ENCODE measurements at places on chromosomes 1 and 21.

- DNase-seq, result no peak
Observed at GRCh38 chr1:25067518-25068251, 137.6 kb upstream of the RUNX3 start.

GRCh38 chr1:49397086-49397485, 620.4 kb upstream of the BEND5 start:
- DNase-seq, result no peak

DNA sequence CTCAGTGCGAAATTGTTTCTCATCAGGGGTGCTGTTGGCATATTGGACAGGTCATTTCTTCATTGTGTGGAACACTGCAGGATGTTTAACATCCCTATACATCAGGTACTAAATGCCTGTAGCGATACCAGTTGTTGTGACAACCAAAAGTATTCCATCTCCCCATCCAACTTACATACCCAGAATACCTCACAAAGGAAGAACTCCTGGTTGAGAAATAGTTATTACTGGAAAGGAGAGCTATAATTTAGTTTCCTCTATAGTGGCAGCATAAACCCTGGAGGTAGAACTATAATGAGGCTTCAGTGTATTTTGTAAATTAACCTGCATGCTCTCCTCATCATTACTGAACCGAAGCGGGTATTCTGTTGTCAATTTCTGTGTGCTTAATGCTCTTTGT, 45.1 kb downstream of the IVNS1ABP start:
- DNase-seq, result no peak

GRCh38 chr1:202688401-202688800, 21.9 kb downstream of the SYT2 start:
- no peak for DNase-seq

DNA sequence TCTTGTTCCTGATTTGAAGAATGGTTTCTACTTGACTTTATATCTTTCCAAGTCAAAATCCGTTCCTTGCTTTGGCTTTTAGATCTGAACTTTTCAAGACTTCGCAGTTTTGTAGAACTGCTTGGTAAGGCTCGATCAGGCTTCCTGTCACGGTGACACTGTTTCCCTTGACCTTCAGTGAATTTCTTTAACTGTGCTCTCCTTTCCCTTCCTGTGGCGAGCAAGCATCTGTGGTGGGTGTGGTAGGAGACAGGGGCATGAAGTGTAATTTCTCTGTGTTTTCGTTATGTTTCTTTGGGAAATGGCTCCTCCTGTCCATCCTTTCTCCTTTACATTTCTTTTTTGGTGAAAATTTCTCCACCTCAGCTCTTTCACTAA, 10.4 kb downstream of the STYXL2 start:
- no peak for DNase-seq

DNA sequence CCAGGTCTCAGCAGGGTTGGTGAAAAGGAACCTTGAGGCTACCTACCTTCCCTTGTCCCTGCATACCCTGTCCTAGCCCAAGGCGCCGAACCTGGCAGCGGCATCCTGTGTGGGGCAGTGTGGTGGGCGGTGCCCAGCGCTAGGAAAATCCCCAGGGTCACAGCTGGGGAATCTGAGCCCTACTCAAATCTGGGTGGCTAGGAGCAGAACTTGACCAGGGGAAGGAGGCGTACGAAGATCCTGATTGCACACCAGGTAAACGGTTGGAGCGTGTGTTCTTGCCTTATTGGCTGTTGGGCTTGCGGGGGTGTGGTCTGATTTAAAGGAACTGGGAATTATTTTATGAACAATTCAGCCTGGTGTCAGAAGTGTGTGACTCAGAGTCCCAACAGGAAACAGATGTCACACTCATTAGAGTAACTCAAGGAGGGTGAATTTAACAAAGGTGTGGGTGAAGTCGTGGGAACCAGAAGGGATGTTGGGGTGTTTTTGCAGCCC, 118.6 kb downstream of the LRIG2 start:
- DNase-seq, result no peak

DNA sequence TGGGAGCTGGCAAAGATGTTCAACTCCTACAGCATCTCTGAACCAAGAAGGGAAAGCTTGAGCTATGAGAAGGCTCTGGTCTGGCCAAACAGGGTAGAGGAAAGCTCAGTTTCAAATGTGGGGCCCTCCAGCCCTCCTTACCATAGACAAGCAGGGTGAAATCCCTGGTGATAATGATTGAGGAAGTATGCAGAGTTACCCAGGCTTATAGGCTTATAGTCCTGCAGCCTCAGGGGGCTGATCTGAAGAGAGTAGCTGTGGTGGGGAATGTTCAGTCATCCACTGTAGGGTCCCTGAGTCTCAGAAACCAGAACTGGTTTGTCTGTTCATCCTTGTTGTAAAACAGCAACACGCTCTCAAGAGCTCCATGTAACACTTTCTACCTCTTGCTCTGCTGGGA, 19.8 kb upstream of the LY9 start:
- no peak for DNase-seq

- DNase-seq, result no peak
Observed at GRCh38 chr1:37723072-37723389, 30.7 kb downstream of the CDCA8 start.

GRCh38 chr1:62142496-62142895, 52.2 kb upstream of the L1TD1 start:
- DNase-seq, result no peak

GRCh38 chr1:220824031-220824989, 37.6 kb downstream of the MTARC1 start:
- no peak for DNase-seq

- peak; percentile 57 for DNase-seq
Observed at GRCh38 chr1:2554621-2555387, 1.4 kb upstream of the TNFRSF14 start.

DNA sequence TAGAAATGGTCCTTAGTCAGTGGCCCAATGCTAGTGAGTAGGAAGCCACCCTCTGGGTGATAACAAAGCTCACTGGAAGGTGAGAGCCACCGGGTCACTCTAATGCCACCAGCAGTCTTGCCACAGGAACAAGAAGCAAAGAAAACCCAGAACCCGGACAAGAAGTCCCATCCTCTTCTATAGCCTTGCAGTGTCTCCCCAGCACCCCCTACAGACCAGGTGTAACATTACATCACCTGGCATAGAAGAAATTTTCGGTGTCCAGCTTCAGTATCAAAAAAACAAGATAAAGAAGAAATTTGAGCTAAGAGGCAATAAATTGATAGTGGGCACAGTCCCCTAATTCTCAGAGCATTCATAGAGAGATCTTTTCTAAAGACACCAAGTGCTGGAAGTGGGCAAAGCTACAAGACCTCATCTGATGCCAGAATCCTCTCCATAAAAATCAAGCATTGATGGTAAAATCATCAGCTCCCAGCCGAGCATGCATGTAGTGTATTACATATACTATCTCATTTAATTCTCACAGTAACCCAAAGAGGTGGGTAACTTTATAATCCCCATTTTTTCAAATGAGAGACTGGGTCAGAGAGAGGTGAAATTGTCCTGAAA, 491.0 kb downstream of the MATN1 start:
- no peak for DNase-seq

GRCh38 chr1:167716000-167716271, 5.8 kb upstream of the MPZL1 start:
- DNase-seq, result no peak

DNA sequence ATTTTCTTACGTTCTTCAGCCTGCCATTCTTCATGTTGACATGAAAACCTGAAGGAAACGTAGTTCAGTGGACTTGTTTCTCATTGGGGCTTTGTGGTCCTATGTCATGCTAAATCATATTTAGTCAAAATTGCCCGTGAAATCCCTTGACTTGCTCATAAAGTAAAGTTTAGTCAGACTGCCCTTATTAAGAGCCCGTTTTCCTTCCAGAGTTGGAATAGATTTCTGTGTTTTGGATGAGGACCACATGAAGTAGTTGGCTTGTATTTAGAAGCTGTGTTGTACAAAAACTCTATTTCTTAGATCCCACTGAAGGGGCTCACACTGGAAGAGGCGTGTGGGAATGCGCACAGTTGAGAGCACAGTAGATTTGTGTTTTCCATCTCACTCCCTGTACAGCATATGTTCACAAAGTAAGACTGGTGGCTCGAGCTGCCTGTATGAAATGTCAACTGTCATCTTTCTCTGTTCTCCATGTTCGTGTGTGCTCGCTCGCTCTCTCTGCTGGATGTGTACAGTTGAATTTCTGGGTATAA, 42.4 kb downstream of the CAMTA1 start:
- no peak for DNase-seq

- no peak for DNase-seq
Observed at GRCh38 chr1:58763214-58763613, 20.6 kb downstream of the JUN start.

- DNase-seq, result no peak
Observed at GRCh38 chr1:182050481-182051448, 10.7 kb downstream of the ZNF648 start.

DNA sequence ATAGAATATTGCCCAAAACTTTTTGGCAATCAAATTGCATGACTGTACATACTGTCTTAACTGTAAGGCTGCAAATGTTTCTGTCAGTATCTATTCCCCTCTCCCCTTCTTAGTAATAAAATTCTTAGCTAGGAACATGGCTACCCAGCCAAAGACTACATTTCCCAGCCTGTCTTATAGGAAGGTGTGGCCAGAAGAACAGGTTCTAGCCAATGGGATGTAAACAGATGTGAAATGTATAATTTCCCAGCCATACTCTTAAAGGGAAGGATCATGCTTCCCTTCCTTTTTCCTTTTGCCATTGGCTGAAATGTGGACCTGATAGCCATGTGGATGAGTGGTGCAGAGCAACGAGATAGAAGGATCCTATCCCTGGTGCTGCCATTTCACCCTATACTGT, 7.0 kb upstream of the HIVEP3 start:
- DNase-seq, result no peak

- DNase-seq, result no peak
Observed at GRCh38 chr1:29062157-29062942, 61.4 kb downstream of the TMEM200B start.

GRCh38 chr1:53060579-53060978, 1.4 kb upstream of the PODN start:
- no peak for DNase-seq

- DNase-seq, result no peak
Observed at GRCh38 chr21:41711416-41712007, 55.3 kb downstream of the RIPK4 start.

- no peak for DNase-seq
Observed at GRCh38 chr1:42713293-42713692, 26.7 kb downstream of the CLDN19 start.

DNA sequence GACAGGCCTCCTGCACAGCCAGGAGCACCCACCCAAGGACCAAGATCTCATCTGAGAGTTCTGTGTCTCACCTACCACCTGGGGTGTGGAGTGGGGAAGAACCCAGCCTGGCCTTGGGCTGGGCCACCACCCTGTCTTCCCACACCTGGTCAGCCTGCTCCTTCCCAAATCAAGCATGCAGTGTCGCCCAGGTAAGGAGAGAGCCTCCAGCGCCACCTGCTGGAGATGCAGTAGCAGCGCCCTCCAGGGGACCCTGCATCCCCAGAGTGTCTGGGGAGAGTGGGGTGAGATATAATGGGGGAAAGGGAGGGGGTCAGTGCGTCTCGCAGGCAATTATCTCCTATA, 32.3 kb downstream of the KIAA2013 start:
- DNase-seq, result peak; percentile 57

GRCh38 chr1:68121536-68121935, 71.1 kb upstream of the DIRAS3 start:
- DNase-seq, result no peak

DNA sequence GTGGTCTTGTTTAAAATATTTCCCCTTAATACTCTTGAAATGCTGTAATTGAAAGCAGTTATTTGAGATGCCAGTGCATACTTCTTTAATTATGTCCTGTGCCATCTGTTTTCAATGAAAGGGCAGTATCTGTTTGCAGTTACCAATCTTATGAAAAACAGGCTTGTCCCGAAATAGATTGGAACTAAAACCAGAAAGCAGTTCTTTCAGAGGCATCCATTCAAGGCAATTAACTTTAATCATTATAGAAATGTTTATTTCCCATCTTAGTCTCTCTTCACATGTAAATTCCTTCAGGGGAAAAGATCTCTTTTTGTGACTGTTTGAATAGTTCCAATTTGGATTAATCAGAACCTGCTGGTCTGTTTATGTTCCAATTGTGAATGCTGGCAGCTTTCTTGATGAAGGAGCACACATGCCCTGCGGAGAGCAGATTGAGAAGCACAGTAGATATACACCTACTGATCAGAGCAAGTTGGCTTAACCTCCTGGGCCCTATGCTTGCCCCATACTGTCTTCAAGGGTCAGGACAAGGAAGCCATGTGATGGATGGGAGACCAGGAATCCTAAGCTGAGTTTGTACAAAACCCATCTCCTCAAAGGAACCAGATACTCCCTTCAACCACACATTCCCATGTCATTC, 41.6 kb upstream of the MROH9 start:
- no peak for DNase-seq

DNA sequence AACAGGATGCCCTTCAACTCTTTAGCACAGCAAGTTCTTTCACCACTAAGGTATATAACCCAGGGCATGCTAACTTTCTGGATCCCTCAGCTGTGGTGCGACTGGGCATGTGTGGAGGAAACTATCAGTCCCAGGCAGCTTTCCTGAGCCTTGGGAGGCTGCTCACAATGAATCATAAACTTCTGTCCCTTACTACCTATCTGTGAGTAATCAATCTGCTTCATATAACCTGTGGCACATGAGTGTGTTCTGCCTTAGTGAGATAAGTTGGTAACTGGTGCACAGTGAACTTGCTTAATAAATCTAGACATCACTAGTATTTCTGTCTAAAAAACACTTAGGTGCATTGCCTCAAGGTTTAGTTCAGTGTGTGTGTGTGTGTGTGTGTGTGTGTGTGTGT, 158.0 kb downstream of the GPATCH2 start:
- DNase-seq, result no peak

- no peak for DNase-seq
Observed at GRCh38 chr1:112909847-112910246, 46.1 kb downstream of the SLC16A1 start.

GRCh38 chr1:179202161-179202560, 27.3 kb downstream of the ABL2 start:
- DNase-seq, result no peak

- no peak for DNase-seq
Observed at GRCh38 chr1:221549815-221550214, 192.1 kb downstream of the DUSP10 start.

DNA sequence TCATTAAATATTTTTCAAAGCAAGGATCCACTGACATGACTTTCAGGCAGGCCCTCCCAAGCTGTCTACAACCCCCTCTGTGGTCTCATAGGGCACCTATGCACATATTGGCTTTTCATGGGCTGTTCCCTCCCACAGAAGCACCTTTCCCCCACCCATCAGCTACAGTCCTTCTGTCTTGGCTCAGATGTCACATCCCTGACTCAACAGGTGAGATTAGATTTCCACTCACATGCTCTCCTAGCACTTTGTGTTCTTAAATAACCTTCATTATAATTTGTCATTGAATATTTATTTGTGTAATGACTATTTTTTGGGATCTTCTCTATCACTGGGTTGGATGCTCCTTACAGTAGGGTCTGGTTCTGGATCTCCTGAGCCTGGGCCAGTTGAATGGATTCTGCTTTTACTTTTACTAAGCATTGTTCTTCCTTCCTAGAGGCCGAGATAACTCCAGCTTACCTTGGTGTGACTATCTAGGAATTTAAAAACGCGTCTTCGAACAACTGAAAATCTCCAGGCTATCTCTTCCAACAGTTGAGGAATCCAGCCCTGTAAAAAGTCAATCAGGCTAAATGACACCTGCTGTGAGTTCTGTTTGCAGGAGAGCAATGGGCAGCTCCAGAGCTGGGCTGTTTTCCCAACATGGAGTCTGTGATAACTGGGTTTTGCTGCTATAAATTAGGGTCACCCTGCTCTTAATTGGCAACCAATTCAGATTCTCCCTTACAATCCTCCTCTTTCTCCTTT, 16.2 kb downstream of the ROR1 start:
- no peak for DNase-seq

- no peak for DNase-seq
Observed at GRCh38 chr1:110310300-110310699, 28.9 kb upstream of the RBM15 start.
